ENCODE measurements at places on chromosomes 12 and 14.
A peak's percentile ranks its signal among the peaks of the same experiment; 100 is the strongest.

- no peak for DNase-seq
These were observed 10.4 kb upstream of the ZNF705A start for GRCh38 chr12:8146442-8146771.

DNA sequence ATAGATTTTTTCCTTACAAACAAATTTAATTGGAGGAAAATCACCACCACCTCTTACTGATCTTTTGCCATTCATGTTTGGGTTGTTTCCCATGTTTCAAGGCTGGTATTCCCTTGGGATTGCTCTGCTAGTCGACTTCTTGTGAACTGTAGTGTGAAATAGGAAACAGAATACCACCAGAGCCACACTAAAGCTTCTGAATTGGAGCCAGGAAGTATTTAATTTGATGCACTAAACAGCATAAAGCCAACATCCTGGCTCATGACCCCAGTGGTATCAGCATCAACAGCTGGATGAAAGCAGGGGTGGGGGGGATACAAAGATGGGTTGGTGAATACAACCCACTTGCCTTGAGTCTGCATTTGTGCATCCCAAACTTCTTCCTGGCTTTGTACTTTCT lies 127.5 kb downstream of the TBC1D30 start:
- DNase-seq, result no peak

DNA sequence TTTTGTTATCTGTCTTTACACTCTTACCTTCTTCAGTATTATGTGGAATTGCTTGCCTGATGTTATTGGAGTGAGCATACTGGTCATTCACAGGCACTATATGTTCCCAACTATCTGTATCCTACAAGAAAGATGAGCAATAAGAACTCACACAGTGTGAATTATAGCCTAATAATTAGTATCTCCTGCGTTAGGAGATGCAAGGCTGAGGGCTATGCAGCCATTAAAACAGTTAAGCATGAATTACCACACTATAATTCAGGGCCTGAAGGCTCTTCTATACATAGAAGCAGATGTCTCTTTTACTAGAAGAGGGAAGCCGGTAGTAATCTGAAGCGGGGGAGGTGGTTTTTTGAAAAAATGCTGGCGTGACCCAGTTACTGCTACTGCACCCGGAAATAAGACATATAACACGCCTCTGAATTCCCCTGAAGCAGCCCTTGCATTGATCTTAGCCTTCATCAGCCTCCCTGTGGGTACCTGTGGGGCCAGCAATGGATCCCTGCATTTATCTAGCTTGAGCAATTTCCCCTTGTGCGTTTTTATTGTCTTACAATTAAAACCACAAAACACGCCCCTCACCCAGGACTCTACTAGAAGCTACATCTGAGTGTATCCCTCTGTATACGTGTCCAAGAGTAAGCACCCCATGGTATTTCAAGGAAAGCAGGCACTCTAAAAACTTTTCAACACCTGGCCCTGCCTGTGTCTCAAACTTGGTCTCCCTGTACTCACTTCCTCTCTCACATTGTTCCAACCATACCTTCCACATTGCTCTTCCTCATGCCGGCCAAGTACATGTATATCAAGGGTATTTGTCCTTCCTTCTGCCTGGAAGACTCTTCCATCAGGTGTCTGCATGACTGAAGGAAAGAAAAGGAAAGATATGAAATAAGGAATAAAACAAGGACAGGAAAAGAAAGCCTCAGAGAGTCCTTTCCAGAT lies 210.9 kb upstream of the ARID2 start:
- peak; percentile 56 for DNase-seq

DNA sequence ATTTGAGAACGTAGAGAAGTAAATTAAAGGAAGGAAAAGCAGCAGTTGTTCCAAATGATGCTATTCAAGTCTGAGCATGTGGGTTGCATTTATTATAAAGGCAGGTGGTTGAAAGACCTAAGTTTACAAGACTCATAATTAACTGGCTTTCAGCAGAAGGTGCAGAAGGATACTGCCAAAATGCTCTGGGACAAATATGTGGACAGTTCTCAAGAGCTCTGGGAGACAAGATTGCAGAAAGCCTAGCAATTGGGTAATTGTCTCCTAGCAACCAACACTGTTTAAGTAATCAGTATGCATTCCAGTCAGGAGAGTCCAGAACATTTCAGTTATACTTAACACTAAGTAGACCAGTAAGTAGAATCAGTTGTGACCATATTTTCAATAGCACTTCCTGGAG lies 131.5 kb downstream of the GPR135 start:
- no peak for DNase-seq

GRCh38 chr12:131097202-131098177 lies 143.8 kb downstream of the ADGRD1 start:
- DNase-seq, result peak; percentile 92

- DNase-seq, result no peak
These were observed 119.2 kb upstream of the EVL start for GRCh38 chr14:99945732-99946651.

GRCh38 chr12:623865-624372 lies 39.3 kb downstream of the NINJ2 start:
- no peak for DNase-seq

DNA sequence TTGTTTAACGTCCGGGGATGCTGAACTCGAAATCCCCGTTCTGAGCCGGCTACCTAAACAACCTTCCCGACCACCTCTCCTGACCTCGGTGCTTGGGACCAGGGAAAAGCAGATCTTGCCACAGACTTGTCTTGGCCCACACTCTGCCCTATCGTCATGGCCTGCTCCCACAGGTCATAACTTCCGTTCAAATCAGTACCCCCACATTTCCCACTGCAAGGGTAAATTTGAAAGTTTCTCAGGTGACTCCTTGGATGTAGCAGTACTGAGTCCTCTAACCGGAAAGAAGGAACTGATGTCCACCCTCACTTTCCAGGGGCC lies 612 bp upstream of the RBM23 start:
- DNase-seq, result no peak

DNA sequence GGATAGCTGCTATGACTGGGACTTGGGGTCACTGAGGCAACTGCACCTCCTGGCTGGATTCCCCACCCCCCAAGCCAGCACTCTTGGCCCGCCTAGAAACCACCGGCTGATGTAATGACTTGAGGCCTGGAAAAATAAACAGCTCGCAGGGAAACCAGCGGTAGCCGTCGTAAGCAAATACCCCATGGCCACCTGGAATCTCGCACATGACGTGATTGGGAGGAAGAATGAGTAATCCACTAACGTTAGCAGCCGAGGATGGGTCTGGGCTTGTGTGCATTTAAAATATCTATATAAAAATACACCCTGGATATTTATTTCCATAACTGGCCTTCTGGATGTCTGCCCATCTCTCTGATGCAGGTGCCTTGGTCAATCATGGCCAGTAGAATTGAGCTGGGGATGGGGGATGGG lies 120.1 kb downstream of the SMOC1 start:
- no peak for DNase-seq

- DNase-seq, result no peak
These were observed 72.7 kb upstream of the MANSC4 start for GRCh38 chr12:27852742-27853141.

DNA sequence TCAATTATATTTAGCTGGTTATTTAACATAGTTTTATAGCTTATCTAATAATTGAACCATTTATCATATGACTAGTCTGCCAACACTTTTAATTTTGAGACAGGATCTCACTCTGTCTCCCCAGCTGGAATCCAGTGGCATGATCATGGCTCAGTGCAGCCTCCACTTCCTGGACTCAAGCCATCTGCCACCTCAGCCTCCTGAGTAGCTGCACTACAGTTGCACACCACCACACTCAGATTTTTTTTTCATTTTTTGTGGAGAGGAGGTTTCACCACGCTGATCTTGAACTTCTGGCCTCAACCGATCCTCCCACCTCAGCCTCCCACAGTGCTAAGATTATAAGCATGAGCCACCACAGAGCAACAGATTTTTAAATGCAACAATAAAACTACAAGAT lies 151.4 kb upstream of the MDGA2 start:
- DNase-seq, result no peak

GRCh38 chr14:73887694-73888459 lies 1.2 kb downstream of the ZNF410 start:
- no peak for DNase-seq
